Globus pallidus (tissue), 1 donor: ENCODE measurements at places on chromosomes 2 and 18.

DNA sequence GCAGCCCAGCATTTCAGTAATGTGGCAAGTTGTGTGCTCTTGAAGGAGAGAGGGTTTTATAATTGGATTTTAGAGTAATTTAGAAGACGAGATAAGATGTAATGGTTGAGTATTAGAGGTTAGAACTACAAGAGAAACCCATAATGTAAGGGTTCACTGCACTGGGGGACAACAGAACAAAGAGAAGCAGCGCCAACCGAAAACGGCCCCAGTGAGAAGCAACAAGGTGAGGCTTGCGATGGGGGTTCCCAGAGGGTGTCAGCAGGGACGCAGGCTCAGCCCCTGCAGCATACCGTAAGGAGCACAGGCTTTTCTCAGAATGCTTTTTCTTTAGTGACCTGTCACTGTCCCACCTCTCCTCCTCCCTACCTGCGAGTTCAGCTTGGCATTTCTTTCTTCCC lies 183.9 kb upstream of the ETAA1 start:
- DNase-seq, result no peak

GRCh38 chr2:146129231-146129630 lies 1609.3 kb upstream of the ZEB2 start:
- DNase-seq, result no peak

- DNase-seq, result no peak
These were observed 3.5 kb downstream of the RUFY4 start for GRCh38 chr2:218072478-218073024.

GRCh38 chr18:26630596-26630995 lies 82.2 kb upstream of the KCTD1 start:
- DNase-seq, result no peak

DNA sequence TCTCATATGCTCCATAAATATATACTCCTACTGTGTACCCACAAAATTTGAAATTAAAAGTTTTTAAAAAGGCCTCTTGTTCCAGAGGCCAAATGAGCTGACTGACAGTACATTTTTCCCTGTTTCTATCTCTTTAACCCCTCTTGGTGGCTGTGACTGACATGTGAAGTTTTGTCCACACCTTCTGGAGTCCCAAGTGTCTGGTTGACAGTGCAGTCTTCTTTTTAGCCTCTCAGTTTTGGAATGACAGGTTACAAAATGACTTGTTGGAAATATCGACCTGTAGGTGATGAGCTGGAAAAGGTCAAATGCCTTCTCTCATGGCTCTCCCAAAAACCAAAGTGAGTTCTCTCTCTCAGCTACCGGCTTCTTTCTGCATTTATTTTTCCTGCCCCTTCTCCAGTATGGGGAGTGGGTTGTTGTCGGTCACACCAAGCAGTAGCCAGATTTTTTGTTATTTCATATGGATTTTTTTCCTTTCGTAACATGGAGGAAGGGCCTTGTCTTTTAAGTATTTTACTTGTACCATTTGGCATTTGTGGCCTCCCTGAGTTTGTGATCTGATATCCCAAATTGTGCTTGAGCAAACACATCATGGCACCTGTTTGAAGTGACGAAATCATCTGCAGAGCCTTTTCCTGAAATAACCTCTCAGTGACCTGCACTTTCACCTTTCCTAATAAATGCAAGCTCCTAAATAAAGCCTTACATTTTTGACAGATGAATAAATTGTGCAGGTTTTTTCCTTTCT lies 143.9 kb downstream of the ESCO1 start:
- no peak for DNase-seq

DNA sequence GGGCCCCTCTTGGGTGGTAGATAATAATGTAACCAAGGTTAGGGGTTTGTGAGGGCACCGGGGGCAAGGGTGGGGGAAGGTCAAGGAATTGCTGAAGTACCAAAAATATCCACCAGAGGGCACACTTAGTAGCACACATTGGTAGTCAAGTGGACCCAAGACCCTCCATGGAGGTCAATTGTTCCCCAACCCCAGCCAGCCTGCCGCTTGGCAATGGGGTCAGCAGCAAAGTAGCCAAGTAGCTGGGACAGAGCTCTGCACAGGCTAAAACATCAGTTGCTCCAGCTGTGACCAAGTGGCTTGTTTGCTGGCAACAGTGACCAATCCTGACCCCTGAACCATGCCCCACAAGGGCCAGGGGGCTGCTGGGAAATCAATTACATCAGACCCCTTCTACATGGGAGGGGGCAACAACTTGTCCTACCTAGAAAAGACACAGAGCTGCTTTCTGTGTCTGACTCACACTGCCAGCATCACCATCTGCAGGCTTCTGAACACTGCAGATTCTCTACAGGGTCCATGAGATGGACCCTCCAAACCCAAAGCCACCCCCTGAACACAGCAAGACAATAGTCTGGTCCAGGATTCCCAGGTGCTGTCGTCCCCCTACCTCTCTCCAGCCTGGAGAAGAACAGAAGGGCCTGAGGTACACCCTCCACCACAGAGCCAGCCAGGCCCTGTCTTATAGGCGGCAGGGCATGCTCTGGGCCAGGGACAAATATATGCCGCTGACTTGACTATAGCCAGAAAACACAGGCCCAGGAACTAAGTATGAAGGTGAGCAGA lies 76.0 kb downstream of the EMX1 start:
- peak; percentile 42 for DNase-seq

GRCh38 chr2:66730441-66730840 lies 295.5 kb downstream of the MEIS1 start:
- no peak for DNase-seq

GRCh38 chr18:78730546-78730945 lies 249.1 kb upstream of the SALL3 start:
- DNase-seq, result no peak

GRCh38 chr2:33521791-33522281 lies 45.4 kb downstream of the RASGRP3 start:
- DNase-seq, result peak; percentile 45

GRCh38 chr2:85503851-85504777 lies 34.9 kb upstream of the MAT2A start:
- DNase-seq, result no peak

- DNase-seq, result no peak
These were observed 108.8 kb upstream of the TRIB2 start for GRCh38 chr2:12607971-12608370.

- no peak for DNase-seq
These were observed 235.0 kb upstream of the HNMT start for GRCh38 chr2:137729305-137729704.

- no peak for DNase-seq
These were observed 45.2 kb upstream of the NYAP2 start for GRCh38 chr2:225354281-225354774.

- no peak for DNase-seq
These were observed 47.9 kb downstream of the COL3A1 start for GRCh38 chr2:189022053-189022481.

GRCh38 chr2:109681633-109682380 lies 67.6 kb downstream of the SOWAHC start:
- no peak for DNase-seq

- no peak for DNase-seq
These were observed 6.8 kb downstream of the ESPNL start for GRCh38 chr2:238106698-238107524.

DNA sequence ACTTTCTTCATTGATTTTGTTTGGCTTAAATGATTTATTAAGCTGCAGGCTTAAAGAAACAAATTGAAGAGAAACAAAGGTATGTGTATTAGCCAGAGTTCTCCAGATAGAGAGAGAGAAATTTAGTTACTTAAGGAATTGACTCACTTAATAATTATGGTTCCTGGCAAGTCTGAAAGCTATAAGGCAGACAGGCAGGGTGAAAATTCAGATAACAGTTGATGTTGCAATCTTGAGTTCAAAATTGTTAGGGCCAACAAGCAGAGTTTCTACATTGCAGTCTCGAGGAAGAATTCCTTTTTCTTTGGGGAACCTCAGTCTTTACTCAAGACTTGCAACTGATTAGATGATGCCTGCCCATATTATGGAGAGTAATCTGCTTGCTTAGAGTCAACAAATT lies 593.5 kb downstream of the ADCYAP1 start:
- no peak for DNase-seq

- no peak for DNase-seq
These were observed 27.6 kb upstream of the FANCL start for GRCh38 chr2:58268685-58269084.

- DNase-seq, result no peak
These were observed 804.7 kb upstream of the PIK3C3 start for GRCh38 chr18:41150316-41150715.

DNA sequence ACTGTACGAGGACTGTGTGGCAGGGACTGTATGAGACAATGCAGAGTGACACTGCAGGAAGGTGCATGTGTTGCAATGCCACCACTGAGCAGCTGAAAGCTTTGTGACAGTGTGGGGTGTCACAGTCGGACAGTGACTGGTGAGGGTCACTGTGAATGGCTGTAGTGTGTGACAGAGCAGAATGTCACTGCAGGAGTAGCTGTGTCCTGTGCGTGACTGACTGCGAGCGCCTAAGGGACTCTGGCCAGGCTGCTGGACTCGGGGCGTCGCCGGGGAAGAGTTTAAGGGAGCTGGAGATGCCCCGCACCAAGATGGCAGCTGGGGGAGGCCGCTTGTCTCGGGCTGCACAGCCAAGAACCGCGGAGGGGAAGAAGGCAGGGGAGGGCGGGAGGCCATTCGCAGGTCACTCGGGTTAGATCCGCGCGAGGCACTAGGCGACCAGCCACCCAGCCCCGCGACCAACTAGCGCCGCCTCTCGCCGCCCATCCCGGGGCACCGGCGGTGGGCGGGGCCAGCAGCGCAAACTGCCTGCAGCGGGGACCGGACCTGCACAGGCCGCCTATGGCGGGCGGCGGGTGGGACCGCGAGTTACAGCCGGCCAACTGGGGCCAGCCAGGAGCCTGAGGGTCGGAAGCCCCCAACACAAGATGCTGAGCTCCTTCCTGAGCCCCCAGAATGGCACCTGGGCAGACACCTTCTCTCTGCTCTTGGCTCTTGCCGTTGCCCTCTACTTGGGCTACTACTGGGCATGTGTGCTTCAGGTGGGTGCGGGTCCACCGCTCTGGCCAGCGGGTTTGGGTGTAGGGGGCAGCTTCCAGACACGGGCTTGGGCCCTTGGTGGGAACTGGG lies at the start of gene ABHD1:
Gene ABHD1, plus strand, starts transcription at position 514 of the 849 bp plus-strand sequence. Its CDS starts 134 bp downstream, at position 648.
- peak; percentile 71 for DNase-seq

GRCh38 chr2:1282552-1282951 lies 130.7 kb upstream of the TPO start:
- no peak for DNase-seq

DNA sequence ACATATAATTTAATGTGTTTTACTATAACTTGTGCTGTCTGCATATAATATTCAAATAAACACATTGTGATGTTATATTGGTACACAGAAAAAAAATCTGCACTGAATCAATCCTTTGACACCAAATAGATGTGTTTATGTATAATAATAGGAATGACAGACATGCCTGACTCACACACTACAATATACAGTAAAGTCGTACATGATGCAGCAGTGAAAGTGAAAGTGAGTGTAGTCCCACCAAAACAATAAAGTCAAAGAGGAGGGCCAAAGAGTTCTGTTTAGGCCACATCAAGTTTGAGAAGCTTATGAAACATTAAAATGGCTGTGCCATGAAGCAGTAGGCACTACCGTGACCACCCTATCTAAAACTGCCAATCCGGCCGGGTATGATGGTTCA lies 8.2 kb upstream of the RBM44 start:
- no peak for DNase-seq

DNA sequence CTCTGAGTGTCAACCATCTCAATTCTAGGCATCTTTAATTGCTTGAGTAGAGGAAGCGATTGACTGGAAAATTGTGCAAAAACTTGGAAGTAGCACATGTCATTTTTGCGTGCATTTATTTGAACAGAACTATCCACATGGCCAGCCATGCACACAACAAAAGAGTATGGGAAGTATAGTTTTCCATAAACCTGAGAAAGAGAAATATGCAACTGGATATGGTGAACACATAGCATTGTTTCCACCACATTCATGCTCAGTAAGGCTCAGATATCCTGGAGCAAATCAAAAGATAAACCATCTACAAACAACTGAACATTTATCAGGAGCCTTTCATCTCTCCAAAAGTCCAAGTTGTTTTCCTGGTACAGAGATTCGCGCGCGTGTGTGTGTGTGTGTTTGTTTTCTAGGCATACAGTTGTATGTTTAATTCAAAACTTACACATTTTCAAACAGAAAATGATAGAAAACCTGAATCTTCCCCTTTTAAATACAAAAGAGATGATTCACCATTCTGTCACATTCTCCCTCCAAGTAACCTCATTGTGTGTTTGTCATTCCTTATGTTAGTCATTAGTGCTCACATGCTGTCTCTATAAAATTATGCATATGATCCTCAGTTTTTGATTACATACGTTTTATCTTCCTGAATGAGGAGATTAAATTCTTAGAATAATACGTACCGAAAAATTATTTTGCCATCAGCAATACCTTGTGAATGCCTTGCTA lies 780.4 kb upstream of the NRXN1 start:
- DNase-seq, result no peak

DNA sequence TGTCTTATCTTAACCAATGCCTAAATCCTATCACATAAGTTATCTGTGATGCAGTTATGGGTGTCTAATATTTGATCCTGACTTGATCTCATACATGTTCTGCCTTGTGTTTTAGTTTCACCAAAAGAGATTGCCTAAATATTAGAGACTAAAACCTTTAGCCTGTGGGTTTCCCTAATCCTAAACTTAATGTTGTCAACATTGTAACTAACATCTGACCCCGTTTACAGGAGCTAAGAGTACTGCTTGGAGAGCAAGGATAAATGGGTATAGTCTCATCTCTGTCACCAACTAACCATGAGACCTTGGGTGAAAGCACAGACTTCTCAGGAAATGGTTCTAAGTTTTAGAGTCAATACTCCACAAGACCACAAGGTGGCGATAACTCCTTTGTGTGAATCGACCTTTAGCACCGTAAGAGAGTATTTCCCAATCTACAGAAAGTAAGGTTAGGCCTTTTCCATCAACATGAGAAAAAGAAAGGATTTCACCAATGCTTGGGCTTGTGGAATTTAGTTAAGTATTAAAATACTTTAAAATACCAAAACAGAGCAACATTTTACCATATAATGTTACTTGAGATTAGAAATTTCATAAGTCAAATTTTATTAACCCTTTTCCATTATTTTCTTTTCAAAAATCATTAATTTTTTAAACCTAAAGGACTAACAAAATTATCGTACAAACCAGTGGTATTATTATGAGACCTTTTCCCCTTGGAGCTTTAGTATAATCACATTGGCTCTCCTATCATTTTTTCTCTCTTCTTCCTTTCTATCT lies 60.5 kb downstream of the G6PC2 start:
- DNase-seq, result peak; percentile 74

DNA sequence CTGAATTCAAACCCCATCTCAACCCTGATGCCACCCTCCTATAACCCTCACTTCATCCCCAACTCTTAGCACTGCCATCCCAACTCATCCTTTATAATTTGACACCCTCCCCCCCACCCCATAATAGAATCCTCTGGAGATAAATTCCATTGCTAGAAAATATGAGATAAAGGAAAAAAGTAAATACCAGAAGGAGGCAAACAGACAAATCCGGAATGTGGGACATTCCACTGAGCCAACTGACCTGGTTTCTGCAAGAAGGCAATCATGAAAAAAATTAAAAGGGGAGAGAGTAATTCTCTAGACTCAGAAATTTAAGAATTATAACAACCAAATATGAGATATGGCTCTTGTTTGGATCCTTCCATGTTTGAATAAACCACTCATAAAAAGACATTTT lies 132.4 kb downstream of the CYP26B1 start:
- no peak for DNase-seq

GRCh38 chr2:12152888-12153287 lies 406.5 kb downstream of the LPIN1 start:
- DNase-seq, result no peak

- DNase-seq, result no peak
These were observed at the start of gene FSIP2 for GRCh38 chr2:185738679-185739472. TSS of gene FSIP2 (plus strand) at chr2:185738804. CDS start at chr2:185738895, 91 bp downstream.

- peak; percentile 43 for DNase-seq
These were observed 13.4 kb downstream of the NEDD4L start for GRCh38 chr18:58057291-58057965.
